AML-193 (cell line): ENCODE measurements at places on chromosomes 11 and 22.

DNA sequence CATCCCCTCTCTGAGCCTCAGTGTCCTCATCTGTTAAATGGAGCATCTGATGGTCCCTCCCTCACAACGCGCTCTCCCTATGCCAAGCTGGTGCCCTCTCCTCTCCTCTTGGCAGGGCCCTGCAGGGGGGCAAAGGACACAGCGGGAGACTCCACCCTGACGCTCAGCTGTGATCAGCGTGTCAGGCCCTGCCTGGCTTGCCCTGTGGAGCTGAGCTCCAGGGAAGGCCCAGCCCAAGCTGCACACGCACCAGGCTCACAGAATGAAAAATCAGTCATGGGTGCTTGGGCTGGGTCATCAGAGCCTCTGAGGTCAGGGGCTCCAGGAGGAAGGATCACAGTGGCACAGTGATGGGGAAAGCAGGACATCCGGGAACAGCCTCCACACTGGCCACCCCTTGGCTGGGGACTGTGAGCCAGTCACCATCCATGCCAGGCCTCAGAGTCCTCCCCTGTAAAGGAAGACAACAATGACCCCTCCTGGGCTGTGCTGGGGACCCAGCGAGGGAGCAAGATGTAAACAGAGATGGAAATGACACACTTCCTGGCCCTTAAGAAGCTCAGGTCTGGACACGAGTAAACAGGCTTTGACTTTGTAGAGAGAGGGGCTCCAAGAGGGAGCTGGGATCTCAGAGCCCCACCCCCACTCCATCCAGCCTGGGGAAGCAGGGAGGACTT, 36.6 kb downstream of the RPL3 start:
- no peak for DNase-seq

DNA sequence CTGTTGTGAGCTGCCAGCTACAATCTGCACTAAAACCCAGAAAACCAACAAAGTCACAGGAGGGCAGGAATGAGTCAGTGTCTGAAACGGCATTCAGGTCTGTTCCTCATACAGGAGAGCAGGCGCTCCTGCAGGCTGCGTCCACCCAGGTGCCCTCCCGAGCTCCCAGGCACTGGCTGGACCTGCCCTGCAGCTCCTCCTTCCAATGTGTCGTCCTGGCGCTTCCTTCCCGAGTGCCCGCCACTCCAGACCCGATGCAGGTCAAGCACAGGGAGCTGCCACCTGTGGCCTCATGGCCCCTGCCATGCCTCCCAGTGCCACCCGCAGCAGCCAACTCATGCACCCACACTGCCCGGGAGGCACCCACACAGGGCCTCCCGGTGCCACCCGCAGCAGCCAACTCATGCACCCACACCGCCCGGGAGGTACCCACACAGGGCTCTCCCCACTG, 12.0 kb downstream of the BRD1 start:
- DNase-seq: no peak

GRCh38 chr11:114172871-114173444, 113.4 kb downstream of the ZBTB16 start:
- DNase-seq: no peak

DNA sequence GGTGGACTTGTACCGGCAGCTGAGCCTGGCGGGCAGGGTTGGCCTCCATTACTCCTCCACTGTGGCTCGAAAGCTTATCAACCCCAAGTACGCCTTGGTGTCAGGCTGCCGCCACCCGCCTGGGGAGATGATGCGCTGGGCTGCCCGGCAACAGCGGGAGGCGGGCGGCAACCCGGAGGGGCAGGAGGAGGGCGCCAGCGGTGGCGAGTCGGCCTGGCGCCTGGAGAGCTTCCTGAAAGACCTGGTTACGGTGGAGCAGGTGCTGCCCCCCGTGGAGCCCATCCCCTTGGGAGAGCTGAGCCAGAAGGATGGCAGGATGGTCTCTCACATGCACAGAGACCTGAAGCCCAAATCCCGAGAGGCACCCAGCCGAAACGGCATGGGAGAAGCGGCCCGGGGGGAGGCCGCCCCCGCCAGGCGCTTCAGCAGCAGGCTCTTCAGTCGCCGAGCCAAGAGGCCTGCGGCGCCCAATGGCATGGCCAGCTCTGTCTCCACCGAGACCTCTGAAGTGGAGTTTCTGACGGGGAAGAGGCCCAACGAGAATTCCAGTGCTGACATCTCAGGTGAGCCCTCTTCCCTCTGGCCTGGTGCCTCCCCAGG, 26.7 kb downstream of the FAM83F start:
- DNase-seq: no peak

- no peak for DNase-seq
These were observed 20.6 kb upstream of the YWHAH start for GRCh38 chr22:31923747-31924146.

DNA sequence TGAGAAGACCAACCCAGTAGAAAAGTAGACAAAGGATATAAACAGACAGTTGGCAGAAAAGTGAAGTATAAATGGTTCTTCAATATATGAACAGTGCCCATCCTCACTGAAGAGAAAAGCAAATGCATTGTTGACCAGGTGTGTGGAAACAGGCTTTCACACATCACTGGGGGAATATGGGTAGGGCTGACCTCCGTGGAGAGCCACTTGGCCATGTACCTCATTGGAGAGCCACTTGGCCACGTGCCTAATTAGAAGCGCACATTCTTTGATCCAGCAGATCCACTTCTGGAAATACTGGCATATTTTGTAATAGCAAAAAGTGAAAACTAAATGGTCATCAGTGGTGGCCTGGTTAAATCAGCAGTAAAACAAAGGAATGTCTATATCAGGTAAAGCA, 43.2 kb downstream of the PPP6R3 start:
- DNase-seq: no peak

DNA sequence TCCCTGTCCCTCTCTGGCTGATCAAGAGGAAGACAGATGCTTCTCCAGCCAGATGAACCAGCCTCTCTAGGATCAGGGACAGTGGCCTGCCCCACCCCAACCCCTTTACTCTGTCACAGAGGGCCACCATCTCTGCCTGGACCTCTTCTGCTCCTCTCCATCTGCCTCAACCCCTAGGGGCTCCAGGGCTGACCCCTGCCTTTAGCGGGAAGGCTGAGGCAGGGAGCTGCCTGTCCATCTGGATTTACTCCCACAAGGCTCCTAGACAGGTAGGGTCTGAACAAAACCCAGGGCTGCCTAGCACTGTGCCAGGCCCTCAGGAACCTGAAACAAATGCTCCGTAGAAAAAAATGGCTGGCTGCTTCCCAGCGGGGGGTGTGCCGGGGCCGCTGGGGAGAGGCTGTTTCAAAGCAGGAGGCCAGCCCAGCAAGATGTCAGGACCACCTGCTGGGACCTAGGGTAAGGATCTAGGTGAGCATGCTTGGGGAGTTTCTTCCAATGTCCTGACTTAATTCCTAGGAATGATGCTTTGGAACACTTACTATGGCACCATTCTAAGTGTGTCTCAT, 3.2 kb downstream of the CHST1 start:
- no peak for DNase-seq

GRCh38 chr11:68282141-68282860, 10.5 kb upstream of the C11orf24 start:
- DNase-seq: peak; percentile 52

- DNase-seq: no peak
These were observed 41.9 kb upstream of the TTLL12 start for GRCh38 chr22:43228863-43229262.

- no peak for DNase-seq
These were observed 721.4 kb downstream of the BRD1 start for GRCh38 chr22:49106096-49106841.

DNA sequence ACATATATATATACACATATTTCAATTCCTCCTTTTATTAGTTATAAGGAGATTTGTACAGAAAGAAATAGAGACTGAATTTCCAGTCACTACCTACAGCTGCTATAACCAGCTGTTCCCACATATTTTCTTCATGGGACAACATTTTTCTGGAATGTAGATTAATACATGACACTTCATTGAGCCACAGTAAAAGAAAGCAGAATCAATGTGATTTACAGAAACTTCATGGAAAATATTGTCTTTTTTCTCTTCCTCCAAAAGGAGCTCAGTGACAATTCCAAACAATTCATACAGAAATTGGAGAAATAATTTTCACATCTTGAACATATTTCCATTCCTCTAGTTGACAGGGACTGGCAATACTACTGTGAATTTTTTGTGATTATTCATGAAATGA, 249.2 kb downstream of the DLG2 start:
- no peak for DNase-seq

- DNase-seq: no peak
These were observed 20.8 kb upstream of the LINC01488 start for GRCh38 chr11:69460540-69461257.

GRCh38 chr11:61539006-61539405, 30.5 kb downstream of the LRRC10B start:
- DNase-seq: no peak

- DNase-seq: no peak
These were observed 6.8 kb upstream of the GGA1 start for GRCh38 chr22:37601540-37602442.

GRCh38 chr11:20024172-20024935, 135.9 kb downstream of the DBX1 start:
- DNase-seq: no peak

- DNase-seq: no peak
These were observed 145.5 kb downstream of the RBFOX2 start for GRCh38 chr22:35883031-35883620.

DNA sequence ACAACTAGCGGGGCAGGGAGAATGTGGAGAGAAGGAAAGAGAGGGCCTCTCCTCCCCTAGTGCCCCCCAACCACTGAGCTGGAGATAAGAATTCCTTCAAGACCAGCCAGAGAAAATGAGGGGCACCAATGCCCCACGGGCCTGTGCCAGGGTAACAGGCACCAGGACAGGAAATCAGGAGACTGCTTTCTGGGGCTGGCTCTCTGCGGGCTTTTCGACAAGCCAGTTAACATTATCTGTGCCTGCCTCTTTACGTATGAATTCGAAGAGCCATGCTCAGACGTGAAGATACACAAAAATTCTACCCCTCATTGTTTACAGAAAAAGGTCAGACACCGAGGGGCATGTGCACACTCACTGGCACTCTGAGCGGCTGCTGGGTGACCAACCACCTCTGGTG, 52.1 kb downstream of the MYH9 start:
- no peak for DNase-seq

DNA sequence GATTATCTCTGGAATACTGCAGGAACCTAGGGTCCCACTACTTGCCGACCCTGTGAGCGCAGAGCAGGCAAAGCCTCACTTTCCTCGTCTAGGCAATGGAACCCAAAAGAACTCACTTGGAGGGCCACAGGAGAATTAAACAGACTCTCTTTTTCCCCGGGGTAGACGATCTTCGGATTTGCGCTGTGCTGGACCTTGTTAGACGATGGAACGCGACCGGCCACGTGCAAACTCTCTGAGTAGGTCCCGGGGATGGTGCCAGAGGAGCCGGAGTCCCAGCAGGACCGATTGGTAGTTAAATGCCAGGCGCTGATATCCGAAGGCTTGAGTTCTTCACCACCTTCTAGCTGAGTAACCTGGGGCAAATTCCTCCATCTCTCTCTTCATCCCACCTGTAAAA, 1.0 kb upstream of the SLC1A2 start:
- no peak for DNase-seq

- DNase-seq: no peak
These were observed 4.8 kb downstream of the TRIM3 start for GRCh38 chr11:6468712-6469495.

GRCh38 chr22:17924735-17925364, 99.5 kb downstream of the MICAL3 start:
- no peak for DNase-seq

- DNase-seq: no peak
These were observed 24.6 kb downstream of the IGF2 start for GRCh38 chr11:2114430-2115241.

DNA sequence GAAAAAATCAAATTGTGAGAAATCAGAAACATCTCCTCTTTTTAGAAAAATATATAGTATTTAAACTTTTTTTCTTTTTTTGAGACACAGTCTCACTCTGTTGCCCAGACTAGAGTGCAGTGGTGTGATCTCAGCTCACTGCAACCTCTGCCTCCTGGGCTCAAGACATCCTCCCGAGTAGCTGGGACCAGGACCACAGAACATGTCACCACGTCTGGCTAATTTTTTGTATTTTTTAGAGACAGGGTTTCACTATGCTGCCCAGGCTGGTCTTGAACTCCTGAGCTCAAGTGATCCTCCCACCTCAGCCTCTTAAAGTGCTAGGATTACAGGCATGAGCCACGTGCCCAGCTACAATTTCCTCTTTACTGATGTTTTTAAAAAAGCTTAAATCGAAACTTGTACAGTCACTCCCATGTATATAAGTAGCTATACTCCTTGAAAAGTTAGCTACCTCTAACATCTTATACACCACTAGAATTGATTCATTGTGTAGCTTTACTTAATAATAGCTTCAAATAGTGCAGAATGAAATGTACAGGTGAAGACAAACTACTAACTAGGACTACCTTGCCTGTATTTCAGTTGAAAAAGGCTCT, 10.3 kb downstream of the EIF4G2 start:
- DNase-seq: no peak

DNA sequence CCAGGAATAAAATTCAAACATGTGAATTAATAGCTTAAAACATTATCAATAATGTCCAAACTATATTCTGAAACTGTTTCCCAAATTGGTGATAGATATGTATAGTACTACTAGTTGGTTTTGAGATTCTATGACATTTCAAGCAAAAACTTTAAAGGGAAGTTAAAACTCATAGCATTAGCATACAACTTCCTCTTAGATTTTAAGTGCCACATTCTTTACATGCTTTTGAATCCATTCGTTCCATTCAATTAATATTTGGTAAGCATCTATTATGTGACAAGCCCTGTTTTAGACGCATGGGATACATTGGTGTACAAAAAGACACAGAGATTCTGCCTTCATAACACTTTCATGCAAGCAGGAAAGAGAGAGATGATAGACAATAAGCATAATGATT, 8.9 kb downstream of the PATL1 start:
- no peak for DNase-seq

DNA sequence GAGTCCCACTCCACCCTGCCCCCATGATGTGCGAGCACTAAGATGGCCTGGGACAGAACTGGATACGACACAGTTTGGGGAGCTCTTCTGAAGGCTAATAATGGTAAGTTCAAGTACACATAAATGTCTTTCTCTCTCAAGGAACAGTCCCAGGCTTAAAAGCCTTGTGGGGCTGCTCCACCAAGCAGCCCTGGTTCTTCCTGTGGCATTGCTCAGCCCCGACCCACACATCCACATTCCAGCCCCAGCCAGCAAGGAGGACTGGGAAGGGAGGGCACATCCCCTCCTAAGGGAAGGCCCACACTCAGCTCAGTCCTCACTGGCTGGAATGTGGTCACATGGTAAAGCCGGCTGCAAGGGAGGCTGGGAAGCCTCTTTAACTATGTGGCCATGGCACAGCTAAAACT, 13.3 kb upstream of the MB start:
- no peak for DNase-seq

GRCh38 chr11:121553806-121554205, 101.0 kb upstream of the SORL1-AS1 start:
- no peak for DNase-seq
